Bronchial epithelial cell (primary cell): ENCODE measurements at places on chromosomes 3 and 15. TPM values are rescaled to one million over a fixed set of nuclear protein-coding genes. Genes with fewer than 3 reads are reported as not detected.
A peak's percentile ranks its signal among the peaks of the same experiment; 100 is the strongest.

DNA sequence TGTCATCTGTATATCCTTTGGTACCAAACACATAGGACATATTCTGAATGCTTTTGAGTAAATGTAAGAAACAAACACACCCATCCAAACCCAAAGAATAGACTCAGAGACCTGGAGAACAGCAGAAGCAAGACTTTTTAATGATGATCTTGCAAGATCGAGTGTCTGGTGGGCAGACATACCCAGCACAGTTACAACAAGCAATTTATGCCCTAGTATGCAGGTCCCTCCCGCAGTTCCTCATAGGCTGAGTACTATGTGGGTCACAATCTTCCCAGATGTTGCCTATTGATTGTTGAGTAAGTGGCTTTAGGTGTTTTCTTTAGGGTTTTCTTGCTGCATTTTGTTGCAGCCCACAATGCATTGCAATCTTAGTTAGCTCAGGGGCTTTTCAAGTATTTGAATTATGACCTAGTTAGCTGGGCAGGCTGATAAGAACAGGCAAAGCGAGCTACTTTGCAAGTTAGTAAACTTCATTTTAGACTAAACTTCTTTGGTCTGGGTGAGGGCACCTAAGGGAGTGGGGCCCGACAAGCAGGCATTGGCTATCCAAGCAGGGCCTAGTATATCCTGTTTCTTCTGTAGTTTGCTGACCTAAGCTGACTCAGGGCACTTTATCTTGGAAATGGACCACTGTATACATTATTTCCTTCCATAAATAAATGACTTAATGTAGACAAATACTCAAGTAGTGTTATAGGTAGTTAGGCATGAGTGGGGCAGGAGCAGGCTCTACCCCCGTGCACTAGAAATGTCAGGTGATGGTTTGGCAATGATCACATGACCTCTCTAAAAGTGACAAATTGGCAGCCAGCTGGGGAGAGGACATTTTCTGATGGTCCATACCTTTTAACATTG is 87.3 kb upstream of the LIPC start:
- DNase-seq, result no peak

DNA sequence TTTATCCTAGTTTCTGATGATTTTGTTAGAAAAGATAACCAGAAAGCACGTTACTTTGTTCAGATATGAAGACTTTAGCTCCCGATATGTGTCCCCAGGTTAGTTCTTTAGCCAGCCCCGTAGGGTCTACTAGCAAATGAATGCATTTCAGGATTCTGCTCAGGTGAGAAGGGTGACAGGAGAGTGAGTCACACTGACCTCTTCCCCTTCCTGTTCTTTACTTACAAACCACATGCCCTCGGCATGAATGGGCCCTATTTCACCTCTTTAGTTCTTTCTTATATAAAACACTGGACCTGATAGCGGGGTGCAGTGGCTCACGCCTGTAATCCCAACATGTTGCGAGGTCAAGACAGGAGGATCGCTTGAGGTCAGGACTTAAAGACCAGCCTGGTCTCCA is 98.4 kb downstream of the SLC49A4 start:
- DNase-seq, result peak; percentile 91

The RLBP1 gene
- not detected in 2 replicates for total RNA-seq

DNA sequence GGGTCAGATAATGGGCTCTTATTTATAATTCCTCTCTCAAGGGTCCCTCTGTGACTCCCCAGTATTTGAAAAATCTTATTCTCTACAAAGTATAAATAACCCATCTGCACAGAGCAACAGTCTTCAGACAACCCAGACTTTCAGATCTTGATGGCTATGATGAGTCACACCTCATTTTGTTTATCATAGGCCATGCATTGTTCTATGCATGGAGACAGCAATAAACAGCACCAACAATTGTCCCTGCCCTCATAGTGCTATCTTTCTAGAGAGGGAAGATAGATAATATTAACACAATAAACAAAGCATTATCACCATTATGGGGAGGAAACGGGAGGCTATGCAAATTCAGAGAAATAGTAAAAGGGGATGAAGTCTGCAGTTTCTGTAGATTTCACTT is 13.4 kb downstream of the FHIT start:
- DNase-seq, result peak; percentile 13

GRCh38 chr15:72758182-72758581 is 25.4 kb downstream of the ADPGK start:
- DNase-seq, result peak; percentile 71

- peak; percentile 74 for DNase-seq
Observed at GRCh38 chr15:67937153-67937761, 97.4 kb upstream of the RNU6-1 start.

DNA sequence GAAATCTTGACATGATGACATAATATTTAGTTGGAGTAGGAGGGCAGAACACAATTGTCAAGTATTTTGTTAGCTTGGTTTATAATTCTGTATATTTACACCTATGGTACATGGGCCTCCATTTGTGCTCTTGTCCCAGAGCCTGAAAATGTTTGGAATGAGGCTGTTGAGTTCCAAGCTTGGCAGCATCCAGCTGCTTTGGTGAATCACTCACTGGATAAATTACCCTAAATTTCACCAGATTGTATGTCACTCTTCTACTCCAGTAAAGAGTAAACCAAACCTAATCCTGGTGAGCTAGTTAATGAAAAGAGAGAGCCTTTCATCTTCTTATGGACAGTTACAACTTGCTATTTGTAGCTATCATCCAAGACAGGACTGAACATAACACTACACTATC is 928.7 kb downstream of the DIPK2A start:
- DNase-seq, result no peak

The TMEM212 gene
- total RNA-seq, result not detected in 2 replicates

DNA sequence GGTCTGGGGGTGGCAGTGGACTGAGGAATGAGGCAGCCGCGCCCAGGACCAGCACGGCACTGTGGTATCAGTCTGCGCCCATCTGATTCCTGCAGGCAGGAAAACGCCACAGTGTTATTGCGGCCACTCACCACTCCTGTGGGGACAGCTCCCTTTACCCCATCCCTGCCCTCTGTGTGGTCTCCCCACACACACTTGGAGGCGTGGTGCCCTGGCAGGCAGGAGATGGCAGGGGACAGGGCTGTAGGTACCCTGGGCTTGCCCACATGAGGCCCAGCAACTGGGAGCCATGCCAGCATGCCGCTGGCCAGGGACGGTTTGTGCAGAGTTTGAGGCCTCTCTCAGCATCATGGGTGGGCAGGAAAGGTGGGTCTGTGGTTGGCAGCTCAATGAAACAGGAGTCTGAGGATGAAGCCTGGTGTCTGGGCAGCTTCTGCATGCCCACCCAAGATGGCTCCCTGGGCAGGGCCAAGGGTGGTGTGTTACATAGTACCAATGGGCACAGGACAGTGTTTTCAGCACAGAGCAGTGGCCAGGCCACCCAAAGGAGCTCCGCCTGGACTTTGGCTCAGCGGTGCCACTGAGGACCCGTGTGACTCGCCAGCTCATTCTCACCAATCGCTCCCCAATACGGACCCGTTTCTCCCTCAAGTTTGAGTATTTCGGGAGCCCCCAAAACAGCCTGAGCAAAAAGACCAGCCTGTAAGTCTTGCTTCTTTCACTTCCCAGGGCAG is 27.2 kb downstream of the ACAA1 start:
- no peak for DNase-seq

GRCh38 chr3:150145659-150146058 is 175.0 kb upstream of the PFN2 start:
- peak; percentile 35 for DNase-seq

GRCh38 chr3:151630035-151630434 is 103.7 kb upstream of the AADACL2 start:
- no peak for DNase-seq

DNA sequence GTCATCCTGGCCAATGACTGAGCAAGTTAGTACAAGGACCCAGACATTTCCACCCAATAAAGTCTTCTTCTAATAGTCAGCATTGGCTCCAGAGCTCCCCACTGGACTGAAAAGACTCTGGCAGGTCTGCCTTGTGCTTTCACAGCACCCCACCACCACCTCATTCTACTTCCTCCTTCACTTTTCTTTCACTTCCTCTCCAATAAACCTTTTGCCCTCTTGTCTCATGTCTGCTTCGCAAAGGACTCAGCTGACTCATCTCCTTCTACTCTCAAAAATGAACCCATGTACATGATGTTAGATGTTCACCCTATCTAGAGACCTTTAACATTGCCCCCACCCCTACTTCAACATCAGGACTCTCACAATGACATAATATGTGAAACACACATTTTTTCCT is 181.0 kb upstream of the PPP2R3A start:
- DNase-seq, result no peak

- no peak for DNase-seq
Observed at GRCh38 chr15:75034615-75035014, 11.2 kb downstream of the PPCDC start.

DNA sequence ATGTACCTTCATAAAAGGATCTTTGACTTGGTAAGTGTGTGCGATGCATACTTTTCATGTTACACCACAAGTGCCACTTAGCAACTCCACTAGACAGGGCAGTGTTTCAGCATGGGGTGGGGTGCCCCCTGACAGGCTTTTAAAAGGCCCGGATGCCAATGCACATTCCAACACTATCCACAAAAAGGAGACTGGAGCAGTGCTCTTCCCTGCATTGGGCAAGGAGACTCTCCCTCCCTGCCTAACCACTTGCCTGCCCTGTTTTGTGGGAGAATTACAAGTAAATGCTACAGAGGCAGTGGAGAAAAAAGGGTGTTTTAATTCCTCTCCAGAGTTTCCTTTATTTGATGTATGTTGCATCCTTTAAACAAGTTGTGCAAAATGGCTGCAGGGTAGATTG is 1.7 kb upstream of the RARB start:
- peak; percentile 36 for DNase-seq
